Neural crest cell (in vitro differentiated cells): ENCODE measurements at places on chromosomes 2 and 18. TPM values are rescaled to one million over a fixed set of nuclear protein-coding genes. Genes with fewer than 3 reads are reported as not detected.

SLC23A3 gene
- 0.34 and 1.5 TPM in 2 replicates for total RNA-seq

MZT2B gene
- total RNA-seq = 240 and 242 TPM in 2 replicates

SETBP1 gene
- 38.9 and 39.3 TPM in 2 replicates for total RNA-seq

CYP1B1 gene
- 16.4 and 17.5 TPM in 2 replicates for total RNA-seq

SERPINB11 gene
- total RNA-seq = not detected in 2 replicates

CRIM1 gene
- total RNA-seq = 10.9 and 13.8 TPM in 2 replicates

CIAO1 gene
- total RNA-seq = 89.8 and 91.1 TPM in 2 replicates

GRCh38 chr2:105617631-105618350 is 126.9 kb upstream of the NCK2 start:
- DNase-seq = no peak

DNA sequence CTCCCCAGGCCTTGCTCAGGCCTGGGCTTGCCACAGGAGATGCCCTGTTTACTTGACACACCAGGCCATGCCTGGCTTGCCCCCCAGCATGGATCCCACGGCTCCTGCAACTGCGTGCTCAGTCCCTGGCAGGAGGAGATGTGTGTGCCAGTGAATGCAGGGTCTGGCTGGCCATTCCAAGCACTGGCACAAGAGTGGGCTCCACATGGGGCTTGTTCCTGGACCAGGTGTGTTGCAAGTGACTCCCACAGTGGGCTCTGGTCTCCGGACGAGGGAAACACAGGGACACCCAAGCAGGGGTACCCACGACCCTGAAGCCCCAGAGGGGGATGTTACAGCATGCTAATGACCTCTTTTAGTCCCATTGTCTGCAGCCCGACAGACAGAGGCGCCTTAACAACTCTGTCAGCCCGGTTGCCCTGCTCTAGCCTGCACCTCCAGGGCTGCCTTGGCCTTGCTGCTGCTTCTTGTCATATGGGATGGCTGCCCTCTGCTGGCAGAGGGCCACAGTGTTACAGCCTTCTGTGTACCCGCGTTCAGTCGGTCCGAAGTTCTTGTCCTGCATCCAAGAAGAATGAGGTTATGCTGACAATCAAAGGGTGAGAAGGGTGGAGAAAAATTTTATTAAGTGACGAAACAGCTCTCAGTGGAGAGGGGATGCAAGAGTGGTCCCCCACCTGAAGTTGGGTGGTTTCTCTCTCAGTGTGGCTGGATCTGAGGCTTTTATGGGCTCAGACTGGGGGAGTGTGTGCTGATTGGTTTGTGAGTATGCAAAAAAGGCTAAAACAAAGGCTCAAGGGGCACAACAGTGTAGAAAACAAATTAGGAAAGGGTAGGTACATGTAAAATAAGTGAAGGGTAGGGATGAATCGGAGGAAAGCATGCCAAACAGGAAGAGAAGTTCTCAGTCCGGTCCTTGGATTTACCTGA is 180.4 kb downstream of the MBD5 start:
- DNase-seq = peak; percentile 34

DNA sequence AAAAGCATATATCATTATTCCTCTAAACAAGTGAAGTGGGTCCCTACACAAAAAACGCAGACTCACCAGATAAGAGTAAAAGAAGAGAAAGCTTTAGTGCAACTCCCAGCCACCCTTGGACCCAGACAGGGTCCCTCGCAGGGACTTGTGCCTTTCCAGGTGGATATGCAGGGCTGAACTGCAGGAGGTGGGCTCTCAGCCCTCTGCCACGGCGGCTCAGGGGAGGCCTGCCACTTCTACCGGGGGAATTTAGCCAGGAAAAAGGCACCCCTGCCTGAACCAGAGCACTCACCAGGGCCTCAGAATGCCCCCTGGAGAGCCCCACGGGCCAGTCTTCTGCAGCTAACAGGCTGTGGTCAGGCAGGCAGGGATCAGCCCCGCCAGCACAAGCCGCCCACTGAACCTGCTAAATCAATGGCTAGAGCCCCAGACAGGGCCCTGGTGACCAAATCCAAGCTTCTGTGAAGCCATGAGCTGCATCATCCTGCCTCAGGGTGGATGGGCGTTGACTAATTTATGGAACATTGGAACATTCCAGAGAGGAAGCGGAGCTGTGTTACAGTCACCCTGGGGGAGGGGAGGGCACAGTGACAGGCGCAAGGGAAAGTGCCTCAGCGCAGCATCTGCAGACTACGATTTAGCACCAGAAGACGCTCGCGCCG is 209.3 kb downstream of the EIPR1 start:
- DNase-seq = no peak

DNA sequence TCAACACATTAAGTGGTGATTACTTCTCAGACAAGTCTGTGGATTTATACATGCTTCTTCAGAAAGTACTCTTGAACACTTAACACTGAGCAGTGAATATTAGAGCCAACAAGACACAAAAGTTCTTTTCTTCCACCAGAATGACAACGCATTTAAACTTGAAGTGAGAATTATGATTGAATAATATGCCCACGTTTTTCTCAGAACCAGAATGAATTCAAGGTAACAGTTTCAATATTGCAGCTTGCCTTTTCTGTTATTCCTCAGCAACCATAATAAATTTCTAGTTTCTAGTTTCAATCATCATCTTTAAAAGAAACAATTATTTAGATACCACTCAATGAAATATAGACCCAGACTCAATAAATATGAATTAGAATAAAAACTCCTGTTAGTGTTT is 547.0 kb downstream of the NUP35 start:
- DNase-seq = no peak

GRCh38 chr2:168673265-168674189 is 128.9 kb upstream of the NOSTRIN start:
- no peak for DNase-seq

GRCh38 chr18:66874375-66874774 is 270.5 kb upstream of the CDH19 start:
- DNase-seq = no peak

DNA sequence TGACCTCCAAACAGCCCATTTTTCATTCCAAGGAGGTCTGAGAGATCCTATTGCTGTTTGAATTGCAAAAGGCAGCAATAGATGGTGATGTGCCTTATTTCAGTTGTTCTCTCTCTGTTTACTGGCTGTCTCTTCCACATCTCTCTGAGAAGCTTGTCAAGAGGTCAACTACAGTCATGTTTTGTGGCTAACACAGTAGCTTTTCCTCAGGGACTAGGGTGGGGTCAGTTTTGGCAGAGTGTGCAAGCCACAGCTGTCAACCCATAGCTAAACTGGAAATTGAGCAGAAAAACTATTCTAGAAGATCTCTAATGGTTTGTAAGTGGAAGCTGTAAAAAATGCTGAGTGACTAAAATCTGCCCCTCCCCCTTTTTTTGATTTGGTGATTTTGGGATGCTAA is 67.1 kb downstream of the DIS3L2 start:
- DNase-seq = no peak

DNA sequence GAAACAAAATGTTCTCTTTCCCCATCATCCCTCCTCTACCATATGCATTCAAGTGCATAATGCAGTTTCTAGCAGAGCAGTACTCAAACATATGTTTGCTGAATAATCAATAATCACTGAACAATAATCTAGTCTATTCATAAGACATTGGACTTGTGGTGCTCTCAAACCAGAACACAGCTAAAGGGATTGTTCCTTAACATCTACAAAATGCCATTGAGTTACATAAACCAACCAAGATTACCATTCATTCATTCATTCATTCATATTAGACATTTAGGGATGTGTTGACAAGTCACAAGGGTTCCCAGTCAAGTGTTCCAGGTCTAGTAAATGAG is 3.9 kb downstream of the CLHC1 start:
- DNase-seq = no peak

DNA sequence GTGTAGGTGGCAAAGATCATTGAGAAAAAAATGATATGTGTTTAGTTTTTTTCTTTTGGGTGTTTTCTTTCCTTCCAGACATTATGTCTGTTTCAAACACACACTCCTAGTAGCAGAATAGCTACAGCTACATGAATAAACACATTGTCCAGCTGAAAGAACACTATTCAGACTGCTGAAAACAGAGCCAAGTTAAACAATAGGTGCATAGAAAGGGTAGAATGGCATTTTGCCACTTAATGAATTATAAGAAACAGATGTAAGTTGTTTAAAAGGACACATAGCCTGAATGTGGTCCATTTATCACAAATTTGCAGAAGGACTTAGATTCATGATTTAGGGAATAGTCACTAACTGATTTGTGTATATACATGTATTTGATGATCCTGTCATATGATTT is 20.1 kb downstream of the CTLA4 start:
- no peak for DNase-seq

- DNase-seq = no peak
Measured at GRCh38 chr18:58962336-58962735, 97.7 kb downstream of the ZNF532 start.

- no peak for DNase-seq
Measured at GRCh38 chr2:100699131-100699530, 120.8 kb upstream of the NPAS2 start.

GRCh38 chr18:13680612-13681011 is 45.7 kb downstream of the FAM210A start:
- DNase-seq = peak; percentile 33

DNA sequence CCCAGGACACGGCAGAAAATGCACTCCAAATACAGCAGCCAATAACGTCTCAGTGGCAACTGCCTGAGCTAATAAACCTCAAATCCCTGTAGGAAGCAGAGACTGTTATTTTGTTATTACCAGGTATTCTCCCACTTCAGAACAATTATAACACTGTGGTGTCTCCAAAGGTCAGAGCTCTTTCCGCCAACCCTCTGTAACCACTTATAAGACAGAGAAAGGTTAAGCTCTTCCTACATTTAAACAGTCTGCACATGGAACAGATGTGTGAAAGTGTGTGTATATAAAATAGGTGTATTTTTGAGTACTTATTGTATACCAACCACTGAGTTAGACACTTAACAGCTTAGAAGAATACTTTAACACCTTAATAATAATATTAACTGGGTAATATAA is 64.1 kb downstream of the FBXO15 start:
- DNase-seq = no peak
